H1 (cell line): ENCODE measurements at places on chromosomes 4 and X.

- no peak for DNase-seq
- H3K27me3 ChIP-seq, result no peaks in the 10 kb centered on the region
- no peak overlapping the region for H3K27ac ChIP-seq
- H3K36me3 ChIP-seq, result no peaks in the 10 kb centered on the region; the same call in 1 of the 2 replicates
- no peaks in the 10 kb centered on the region for H3K4me1 ChIP-seq
These were observed 11.5 kb downstream of the NDP start for GRCh38 chrX:43961699-43962098.

DNA sequence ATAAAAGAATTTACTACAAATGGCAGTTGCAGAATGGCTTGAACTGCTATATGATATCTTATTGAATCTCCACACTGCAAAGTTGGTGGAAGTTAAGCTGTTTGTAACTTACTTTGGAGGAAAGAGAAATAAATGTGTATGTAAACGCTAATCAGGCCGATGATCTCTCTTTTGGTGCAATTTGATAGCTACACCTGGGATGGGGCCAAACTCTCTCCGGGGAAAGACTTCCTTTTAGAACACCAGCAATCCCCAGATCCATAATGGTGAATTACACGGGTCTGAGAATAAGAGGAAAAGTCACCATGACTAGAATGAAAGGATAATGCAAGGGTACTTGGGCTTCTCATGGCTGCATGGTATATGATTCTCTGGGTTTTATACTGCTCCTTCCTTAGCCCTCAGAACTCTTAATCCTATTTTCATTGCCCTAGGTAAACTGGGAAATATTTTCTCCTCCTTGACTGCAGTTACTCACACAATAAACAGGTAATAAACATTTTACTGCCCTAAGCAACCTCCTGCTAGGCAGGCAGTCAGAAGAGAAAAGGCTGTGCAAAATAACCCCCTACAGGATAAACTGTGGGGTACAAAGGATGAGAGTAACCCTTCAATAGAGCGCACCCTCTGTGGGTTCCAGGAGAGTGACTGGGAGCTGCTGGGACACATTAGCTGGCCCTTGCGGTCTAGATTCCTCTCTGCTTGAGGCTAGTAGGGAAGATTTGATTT, 109.3 kb downstream of the MGST2 start:
- H3K27ac ChIP-seq, result no peak overlapping the region
- peaks cover 6% of the 10 kb centered on the region; the same call in 1 of the 2 replicates for H3K4me1 ChIP-seq

DNA sequence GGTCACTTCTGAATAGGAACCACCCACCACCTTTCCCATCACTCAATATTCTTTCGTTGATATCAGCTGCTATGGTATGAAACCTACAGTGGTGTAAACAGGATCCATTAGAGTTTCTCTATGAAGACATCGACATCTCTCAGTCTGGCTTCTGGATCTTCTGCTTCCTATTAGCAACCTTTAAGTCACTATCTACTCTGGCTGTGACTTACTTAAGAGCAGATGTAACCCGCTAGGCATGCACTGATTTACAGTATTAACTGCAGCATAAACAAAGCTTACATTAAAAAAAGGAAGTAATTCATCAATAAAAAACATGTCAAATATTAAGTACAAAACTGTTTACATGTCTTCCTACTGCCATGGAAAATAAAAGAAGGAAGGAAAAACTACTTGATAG, 96.4 kb downstream of the ANAPC10 start:
- no peaks in the 10 kb centered on the region for H3K36me3 ChIP-seq
- H3K27ac ChIP-seq, result no peak overlapping the region
- H3K27me3 ChIP-seq, result no peaks in the 10 kb centered on the region
- DNase-seq, result no peak
- no peak overlapping the region for H3K4me3 ChIP-seq
- H3K4me1 ChIP-seq, result 0 out of 2 replicates have a peak, but pooled peaks cover 2% of the 10 kb centered on the region

DNA sequence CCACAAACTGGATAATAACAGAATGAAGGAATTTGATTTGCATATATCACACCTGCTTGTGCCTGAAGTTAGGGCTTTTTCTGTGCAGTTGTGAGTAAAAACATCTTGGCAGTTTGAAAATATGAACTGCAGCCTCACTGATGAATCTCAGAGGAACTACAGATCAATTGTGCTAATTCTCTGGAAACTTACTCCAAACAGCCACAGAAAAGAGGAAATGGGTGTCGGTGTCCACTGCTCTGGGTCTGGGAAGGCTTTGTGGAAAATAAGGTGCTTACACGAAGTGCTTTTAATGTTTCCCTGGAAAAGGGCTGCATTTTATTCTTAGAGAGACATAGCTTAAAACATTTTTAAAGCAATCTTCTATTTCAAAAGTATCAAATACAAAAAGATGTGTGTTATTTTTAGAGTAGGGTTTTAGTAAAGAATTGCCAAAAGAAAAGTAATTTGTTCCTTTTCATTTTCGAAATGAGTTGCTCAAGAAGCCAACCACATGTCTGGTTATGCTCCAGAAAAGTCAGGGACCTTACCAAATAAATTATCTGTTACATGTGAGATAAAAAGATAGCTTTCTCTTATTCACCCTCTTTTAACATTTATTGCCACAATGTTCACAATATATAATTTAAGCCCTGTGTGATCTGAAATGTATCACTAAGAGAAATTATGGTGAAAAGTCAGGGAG, 240.1 kb downstream of the FRAS1 start:
- H3K27ac ChIP-seq, result no peak overlapping the region
- H3K27me3 ChIP-seq, result no peaks in the 10 kb centered on the region
- no peak for DNase-seq
- no peak overlapping the region for H3K4me3 ChIP-seq
- H3K4me1 ChIP-seq, result no peaks in the 10 kb centered on the region

DNA sequence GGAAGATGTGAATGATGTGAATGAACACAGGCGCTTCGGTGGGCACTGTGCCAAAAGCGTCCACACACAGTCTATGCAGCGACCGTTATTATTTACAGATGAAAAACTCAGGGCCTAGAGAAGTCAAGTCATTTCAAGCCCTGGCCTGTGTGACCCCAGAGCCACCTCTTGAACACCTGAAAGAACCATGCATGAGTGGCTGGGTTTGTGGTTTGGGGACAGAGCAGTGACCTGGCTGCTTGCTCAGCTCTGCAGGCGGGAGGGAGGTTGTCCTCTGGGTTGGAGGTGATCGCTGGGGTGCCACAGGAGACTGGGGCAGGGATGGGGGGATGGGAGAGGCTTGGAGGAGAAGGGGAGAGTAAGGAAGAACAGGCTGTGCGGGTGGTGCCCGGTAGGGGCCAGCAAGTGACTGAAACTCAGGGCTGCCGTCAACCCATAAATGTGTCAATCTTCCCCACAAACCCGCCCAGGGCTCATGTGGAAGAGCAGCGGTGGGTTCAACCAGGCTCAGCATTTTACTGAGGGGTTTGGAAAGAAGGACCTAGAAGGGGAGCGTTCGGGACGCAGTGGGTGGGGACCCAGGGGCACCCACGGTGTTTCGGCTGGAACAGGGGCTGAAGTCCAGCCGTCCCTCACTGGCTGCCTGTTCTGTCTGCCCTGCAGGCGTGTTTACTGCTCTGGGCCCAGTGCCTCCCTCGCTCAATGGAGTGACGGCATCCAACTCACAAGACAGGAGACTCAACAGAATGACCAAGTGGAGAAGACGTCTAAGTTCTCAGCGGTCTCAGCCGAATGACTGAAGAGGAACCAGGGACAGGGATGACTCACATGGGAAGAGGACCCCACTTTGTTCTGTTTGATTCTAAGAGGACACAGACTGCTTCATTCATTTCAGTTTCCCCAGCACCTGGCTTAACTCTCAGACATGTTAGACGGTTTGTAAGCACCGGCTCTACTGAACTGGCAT, 167.8 kb downstream of the AFAP1 start:
- H3K4me1 ChIP-seq, result peaks cover 2% of the 10 kb centered on the region; the same call in 1 of the 2 replicates
- H3K27me3 ChIP-seq, result no peaks in the 10 kb centered on the region
- DNase-seq, result no peak
- peaks cover 11% of the 10 kb centered on the region for H3K36me3 ChIP-seq
- H3K27ac ChIP-seq, result no peak overlapping the region
- H3K4me3 ChIP-seq, result no peak overlapping the region

DNA sequence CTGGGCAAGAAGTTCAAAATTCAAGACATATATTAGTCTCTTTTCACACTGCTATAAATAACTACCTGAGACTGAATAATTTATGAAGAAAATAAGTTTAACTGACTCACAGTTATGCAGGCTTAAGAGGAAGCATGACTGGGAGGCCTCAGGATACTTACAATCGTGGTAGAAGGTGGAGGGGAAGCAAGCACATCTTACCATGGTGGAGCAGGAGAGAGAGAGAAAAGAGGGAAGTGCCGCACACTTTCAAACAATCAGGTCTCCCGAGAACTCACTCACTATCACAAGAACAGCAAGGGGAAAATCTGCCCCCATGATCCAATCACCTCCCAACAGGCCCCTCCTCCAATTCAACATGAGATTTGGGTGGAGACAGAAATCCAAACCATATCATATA, 273.3 kb upstream of the RASGEF1B start:
- no peaks in the 10 kb centered on the region for H3K4me1 ChIP-seq
- DNase-seq, result no peak
- H3K27ac ChIP-seq, result no peak overlapping the region
- H3K36me3 ChIP-seq, result no peaks in the 10 kb centered on the region
- H3K4me3 ChIP-seq, result no peak overlapping the region

GRCh38 chr4:88843067-88843685, 145.5 kb upstream of the NAP1L5 start:
- H3K27ac ChIP-seq, result no peak overlapping the region
- DNase-seq, result no peak
- H3K36me3 ChIP-seq, result no peaks in the 10 kb centered on the region
- H3K4me1 ChIP-seq, result no peaks in the 10 kb centered on the region

DNA sequence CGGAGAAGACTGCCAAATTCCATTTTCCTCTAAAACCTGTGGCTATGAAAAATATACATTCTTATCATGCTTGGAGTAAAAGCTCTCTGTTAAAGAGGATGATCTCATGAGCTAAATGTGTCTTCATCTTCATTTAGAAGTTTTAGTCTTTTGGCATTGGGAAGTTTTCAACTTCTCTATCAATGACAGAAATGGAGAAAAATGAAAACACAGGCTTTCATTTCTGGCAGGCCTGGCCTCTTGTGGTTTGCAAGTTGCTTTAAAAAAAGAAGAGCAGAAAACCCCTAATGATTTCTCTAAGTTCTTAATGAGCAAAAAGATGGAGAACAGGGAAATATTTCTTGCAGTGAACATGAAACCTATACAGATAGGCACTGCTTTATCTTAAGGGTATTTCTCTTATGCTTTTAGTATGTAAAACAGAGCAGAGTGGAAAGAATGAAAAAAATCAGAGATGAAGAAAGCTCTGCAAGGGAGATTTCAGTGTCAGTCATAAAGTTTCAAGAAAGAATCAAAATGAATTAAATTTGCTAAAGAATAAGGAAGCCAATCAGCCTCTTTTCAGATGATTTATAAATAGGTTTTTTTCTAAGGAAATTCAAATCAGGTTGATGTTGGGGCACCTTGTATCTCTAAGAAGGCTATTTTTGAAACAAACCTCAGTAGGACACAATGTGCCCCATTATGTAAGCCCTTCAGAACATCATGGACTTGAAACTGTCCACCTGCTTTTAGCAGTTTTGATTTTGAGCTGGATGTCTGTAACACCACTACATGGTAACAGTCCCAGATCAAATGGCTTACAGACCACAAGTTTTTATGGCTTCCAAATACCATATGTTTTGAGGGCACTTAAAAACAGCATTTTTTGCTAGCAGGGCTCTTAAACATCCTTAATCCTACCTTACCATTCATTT, 225.0 kb downstream of the GRIA3 start:
- H3K4me3 ChIP-seq, result no peak overlapping the region
- no peaks in the 10 kb centered on the region for H3K4me1 ChIP-seq
- H3K36me3 ChIP-seq, result no peaks in the 10 kb centered on the region

DNA sequence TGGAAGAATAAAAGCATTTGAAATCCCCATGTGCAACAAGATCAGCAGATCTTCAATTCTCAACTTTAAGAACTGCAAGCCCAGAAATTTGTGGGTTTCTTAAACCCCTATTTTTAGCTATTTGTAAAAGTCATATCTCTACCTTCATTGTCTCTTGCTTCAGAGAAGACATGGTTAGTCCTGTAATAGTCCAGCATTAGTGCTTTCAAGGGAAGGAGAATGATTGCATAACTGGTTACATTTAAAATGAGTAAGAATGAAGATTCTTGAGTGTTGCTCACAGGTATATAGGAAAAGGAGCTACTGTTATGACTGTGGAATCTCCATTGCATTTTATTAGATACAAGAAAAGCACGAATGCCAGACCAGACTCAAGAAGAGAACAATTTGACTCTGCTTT, 84.0 kb downstream of the CCSER1 start:
- H3K4me3 ChIP-seq, result no peak overlapping the region
- H3K27me3 ChIP-seq, result no peaks in the 10 kb centered on the region
- no peaks in the 10 kb centered on the region for H3K36me3 ChIP-seq
- DNase-seq, result no peak
- H3K4me1 ChIP-seq, result no peaks in the 10 kb centered on the region; the same call in 1 of the 2 replicates

DNA sequence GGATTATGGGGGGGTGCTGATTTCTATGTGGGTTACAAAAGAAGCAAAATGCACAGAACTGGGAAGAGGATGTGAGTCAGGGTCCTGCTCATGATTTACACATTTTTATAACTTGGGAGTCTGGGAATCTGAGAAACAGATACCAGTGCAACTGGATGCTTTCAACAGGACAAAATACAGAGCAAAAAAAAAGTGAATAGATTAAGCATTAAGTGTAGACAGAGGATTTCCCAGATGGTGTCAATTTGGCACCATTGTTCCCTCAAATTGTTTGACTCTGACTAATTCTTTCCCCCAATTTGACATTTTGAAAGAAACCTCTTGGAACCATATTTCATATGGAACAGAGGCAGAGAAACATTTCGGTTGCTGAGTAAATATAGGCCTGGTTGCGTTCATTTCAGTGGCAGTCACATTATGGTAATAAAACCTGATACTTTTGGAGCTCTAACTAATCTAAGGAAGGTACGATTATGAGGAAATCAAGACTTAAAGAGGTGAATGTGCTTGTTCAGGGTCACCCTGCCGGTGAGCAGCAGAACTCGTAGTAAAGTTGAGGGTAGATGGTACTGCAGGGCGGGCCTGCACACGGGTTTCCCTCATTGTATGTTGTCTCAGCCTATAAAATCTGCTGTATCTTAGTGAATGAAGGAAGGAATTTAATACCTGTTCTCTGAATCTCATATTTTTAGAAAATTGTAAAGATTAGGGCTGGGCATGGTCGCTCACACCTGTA, 18.7 kb upstream of the CDKL5 start:
- no peak for DNase-seq
- no peak overlapping the region for H3K27ac ChIP-seq
- H3K4me1 ChIP-seq, result no peaks in the 10 kb centered on the region
- H3K4me3 ChIP-seq, result no peak overlapping the region
- no peaks in the 10 kb centered on the region for H3K27me3 ChIP-seq

- no peak for DNase-seq
- no peaks in the 10 kb centered on the region for H3K4me1 ChIP-seq
- no peak overlapping the region for H3K27ac ChIP-seq
These were observed 188.3 kb upstream of the RPS6KA3 start for GRCh38 chrX:20455001-20455400.

GRCh38 chr4:187017147-187017546, 293.5 kb upstream of the FAT1 start:
- no peaks in the 10 kb centered on the region for H3K27me3 ChIP-seq
- peaks cover 4% of the 10 kb centered on the region; the same call in 1 of the 2 replicates for H3K4me1 ChIP-seq
- no peaks in the 10 kb centered on the region for H3K36me3 ChIP-seq
- no peak overlapping the region for H3K27ac ChIP-seq
- H3K4me3 ChIP-seq, result no peak overlapping the region
- DNase-seq, result no peak

GRCh38 chrX:98068024-98068580, 1184.4 kb downstream of the RPA4 start:
- no peaks in the 10 kb centered on the region for H3K36me3 ChIP-seq
- H3K27ac ChIP-seq, result no peak overlapping the region
- no peak overlapping the region for H3K4me3 ChIP-seq
- H3K27me3 ChIP-seq, result no peaks in the 10 kb centered on the region
- H3K4me1 ChIP-seq, result no peaks in the 10 kb centered on the region

GRCh38 chr4:79078339-79078738, 139.1 kb upstream of the PAQR3 start:
- H3K27me3 ChIP-seq, result no peaks in the 10 kb centered on the region
- DNase-seq, result no peak
- no peak overlapping the region for H3K27ac ChIP-seq
